ENCODE measurements at places on chromosomes 11 and 22.

- DNase-seq: no peak
Observed at GRCh38 chr22:38451864-38452263, 3.1 kb downstream of the KCNJ4 start.

- DNase-seq: no peak
Observed at GRCh38 chr11:39435641-39436040, 2023.8 kb downstream of the LRRC4C start.

GRCh38 chr22:44701187-44701790, 715 bp upstream of the PRR5 start:
- peak; percentile 67 for DNase-seq

DNA sequence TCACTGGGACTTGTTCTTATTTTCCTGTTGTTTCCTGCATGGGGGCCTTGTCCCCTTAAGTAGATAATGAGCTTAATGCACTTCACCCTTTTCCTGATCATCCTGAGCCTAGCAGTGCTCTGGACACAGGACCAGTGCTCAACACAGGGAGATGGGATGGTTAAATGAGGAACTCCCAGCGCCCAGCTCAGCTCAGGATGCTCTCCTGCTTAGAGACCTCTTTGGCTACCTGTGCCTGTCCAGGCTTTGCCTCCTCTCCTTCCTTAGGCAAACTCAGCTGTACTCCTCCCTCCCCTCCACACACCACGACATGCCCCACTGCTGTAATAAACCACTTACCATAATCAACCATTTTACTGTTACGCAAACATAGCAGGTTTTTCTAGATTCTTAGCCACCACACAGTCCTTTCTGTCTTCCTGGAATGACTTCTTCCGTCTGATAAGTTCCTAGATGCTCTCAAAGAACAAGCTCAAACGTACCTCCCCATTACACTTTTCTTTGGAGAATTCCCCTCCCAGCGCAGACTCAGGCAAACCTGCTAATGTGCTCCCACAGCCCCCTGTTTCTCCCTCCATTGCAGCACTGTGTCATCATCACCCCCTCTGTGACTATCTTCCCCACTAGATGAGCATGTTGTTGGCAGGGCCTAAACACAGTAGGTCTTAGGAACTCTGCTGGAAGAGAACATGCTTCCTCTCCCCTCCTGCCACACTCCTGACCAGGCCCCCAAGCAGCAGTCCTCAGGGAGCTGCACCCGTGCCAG, 113.6 kb downstream of the MICAL2 start:
- peak; percentile 43 for DNase-seq

DNA sequence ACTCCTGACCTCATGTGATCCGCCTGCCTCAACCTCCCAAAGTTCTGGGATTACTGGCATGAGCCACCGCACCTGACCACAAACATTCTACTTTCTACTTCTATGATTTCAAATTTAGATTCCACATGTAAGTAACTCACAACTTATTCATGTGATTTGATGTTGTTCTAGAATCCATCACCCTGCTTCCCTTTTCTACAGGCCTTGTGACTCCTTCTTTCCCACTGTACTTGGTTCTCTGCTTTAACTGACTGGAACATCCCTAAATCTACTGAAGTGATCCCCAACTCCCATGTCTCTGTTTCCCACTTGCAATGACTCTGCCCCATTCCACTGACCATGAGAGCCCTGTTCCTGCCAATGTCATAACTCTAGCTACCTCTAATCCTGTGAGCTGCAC, 25.7 kb upstream of the MRPL17 start:
- no peak for DNase-seq

All from hematopoietic multipotent progenitor cell treated with erythropoietin and hydrocortisone succinate and interleukin-3 and kit ligand, for 6 days (in vitro differentiated cells).